ENCODE measurements at places on chromosomes 7 and 10.

GRCh38 chr7:18780266-18780665 lies 284.7 kb downstream of the HDAC9 start:
- DNase-seq: no peak

DNA sequence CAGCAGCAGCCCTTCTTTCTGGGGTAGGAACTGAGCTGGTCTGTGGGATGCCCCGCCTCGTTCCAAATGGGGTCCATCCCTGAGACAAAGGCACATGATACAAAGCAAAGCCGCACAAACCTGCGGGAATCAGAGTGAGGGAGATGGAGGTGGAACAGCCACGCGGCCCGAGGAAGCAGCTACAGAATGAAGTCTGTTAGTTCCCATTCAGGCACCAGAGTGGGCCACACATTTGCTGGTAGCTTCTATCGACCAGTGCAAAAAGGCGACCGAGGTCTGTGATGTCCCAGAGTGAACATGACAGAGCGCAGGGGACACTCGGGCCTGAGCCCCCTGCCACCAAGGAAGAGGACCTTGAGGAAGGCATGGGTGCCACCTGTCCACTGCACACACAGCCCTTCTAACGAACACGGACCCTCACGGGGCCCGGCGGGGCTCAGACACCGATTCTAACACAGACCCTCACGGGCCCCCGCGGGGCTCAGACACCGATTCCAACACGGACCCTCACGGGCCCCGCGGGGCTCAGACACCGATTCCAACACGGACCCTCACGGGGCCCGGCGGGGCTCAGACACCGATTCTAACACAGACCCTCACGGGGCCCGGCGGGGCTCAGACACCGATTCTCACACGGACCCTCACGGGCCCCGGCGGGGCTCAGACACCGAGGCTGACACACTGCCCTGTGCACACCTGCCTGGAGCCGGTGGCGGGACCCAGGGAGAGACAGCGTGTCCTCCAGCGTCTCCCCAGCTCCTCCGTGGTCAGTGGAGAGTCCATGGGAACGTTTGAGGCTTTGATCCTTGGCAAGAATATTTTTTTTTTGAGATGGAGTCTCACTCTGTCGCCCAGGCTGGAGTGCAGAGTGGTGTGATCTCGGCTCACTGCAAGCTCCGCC lies 32.8 kb upstream of the FAM20C start:
- no peak for DNase-seq

DNA sequence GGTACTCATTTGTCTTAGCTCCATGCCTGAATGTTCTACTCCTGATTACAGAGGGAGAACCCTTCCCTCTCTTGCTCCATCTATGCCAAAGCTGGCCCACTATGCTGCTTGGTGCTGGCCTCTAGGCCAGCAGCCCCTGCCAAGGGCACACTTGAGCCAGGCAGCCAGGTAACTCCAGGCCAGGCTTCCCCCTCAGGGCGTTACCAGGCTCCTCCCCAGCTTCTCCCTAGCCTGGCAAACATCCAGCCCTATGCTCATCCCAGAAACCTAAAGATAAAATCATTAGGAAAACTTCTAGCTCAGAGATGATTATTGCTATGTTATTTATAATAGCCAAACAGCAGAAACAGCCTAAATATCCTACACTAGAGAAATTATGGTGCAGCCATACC lies 103.7 kb downstream of the KCNMA1 start:
- no peak for DNase-seq

GRCh38 chr7:133773601-133774000 lies 353.5 kb upstream of the LRGUK start:
- no peak for DNase-seq

DNA sequence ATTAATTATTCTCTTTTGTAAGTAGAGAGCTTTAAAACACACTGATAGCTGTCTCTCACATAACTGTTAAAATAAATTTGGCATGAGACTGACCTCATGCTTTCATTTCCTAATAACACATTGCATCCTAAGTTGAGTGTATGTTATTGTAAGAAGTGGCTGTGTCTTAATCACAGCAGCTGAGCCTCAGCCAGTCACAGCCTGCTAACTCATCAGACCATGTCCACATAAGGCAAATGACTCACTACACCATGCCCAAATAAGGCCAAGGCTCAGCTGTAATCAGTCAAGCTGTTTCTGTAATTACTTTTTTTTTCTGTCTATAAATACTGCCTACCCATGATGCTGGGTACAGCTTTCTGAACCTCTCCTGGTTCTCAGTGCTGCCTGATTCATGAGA lies 860.9 kb downstream of the XPNPEP1 start:
- peak; percentile 74 for DNase-seq

- DNase-seq: no peak
These were observed 17.9 kb downstream of the TES start for GRCh38 chr7:116228241-116228640.

GRCh38 chr10:100631192-100631591 lies 95.4 kb downstream of the HIF1AN start:
- DNase-seq: no peak

DNA sequence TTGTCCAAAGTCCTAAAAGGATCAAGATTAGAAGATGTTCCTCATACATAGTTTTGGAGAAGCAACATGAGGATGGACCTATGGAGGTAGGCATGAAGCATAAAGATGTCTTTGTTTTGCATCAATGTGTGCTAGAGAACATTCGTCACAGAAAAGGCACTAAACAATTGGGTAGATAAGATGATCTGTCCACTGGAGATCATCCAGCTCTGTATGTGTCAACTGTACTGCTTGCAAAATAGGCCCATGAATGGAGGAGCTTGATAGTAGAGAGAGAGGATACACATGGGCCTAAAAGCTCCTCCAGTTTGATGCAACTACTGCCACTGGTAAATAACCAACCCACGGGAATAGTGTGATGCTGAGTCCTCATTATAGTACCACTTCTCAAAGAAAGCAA lies 286.4 kb upstream of the HGF start:
- DNase-seq: no peak

GRCh38 chr7:15618275-15618674 lies 56.5 kb upstream of the AGMO start:
- no peak for DNase-seq

DNA sequence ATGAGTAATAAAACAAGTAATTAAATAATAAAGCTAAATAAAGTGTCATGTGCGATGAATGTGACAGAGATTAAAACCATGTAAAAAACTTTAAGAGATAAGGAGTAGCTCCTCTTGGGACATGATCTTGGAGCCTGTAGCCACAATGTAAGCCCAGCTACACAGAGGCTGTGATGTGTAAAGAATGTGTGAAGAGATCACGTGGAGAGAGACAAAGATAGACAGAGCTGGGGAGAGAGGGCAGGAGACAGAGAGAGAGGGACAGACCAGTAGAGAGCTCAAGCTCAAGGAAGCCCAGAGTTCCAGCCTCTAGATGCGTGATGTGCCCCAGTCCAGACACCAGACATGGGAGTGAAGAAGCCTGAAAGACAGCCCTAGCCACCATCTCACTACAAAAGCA lies 644.1 kb downstream of the TNS3 start:
- no peak for DNase-seq

DNA sequence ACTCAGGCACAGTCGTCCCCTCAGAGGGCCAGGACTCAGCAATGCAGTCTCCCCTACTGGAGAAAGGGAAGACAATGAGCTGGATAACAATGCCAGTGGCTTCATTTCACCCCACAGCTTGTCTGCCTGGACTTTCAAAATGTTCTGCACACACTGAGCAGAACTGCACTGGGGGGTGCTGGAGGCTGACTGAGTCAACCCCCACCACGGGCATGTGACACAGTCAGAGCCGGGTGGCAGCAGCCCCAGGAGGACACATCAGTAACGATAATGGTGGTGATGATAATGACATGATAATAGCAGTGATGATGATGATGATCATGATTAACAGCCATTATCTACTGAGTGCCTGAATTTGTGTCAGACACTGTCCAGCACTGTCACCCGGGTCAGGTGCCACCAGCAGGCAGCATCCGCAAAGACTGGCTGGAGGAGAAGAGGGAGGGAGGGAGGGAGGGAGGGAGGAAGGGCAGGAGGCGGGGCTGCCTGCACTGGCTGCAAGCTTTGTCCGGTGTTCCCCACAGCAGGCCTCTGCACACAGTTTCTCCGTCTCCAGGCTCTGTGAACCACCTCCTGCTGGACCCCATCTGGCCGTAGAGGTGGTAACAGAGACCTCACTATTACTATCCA lies 67.4 kb downstream of the PLXNA4 start:
- no peak for DNase-seq

GRCh38 chr7:107224374-107225223 lies 55.8 kb downstream of the HBP1 start:
- DNase-seq: no peak

GRCh38 chr7:2046581-2047565 lies 185.9 kb downstream of the MAD1L1 start:
- DNase-seq: no peak

GRCh38 chr10:111113238-111113960 lies 36.6 kb downstream of the ADRA2A start:
- no peak for DNase-seq

GRCh38 chr7:55538538-55538937 lies 33.8 kb downstream of the VOPP1 start:
- peak; percentile 91 for DNase-seq

GRCh38 chr7:117259615-117260014 lies 63.2 kb downstream of the WNT2 start:
- DNase-seq: no peak

DNA sequence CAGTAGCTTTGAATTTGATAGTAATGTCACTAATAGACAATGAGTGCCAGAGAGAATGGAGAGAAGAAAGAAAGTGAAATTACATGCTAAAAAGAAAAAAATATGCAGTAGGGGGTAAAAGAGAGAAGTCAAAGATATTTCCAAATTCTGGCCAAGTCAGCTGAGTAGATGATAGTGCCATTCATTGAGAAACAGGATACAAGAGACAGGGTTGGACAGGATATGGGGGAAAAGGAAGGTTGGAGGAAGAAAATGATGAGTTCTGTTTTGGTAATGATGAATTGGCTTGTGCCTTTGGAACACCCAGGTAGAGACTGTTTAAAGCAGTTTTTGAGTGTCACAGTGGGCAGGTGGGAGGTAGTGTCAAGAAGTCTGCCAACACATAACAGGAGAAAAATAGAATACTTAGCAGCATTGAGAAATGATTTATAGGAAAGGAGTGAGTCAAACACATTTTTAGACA lies 78.3 kb downstream of the LRRC17 start:
- no peak for DNase-seq

DNA sequence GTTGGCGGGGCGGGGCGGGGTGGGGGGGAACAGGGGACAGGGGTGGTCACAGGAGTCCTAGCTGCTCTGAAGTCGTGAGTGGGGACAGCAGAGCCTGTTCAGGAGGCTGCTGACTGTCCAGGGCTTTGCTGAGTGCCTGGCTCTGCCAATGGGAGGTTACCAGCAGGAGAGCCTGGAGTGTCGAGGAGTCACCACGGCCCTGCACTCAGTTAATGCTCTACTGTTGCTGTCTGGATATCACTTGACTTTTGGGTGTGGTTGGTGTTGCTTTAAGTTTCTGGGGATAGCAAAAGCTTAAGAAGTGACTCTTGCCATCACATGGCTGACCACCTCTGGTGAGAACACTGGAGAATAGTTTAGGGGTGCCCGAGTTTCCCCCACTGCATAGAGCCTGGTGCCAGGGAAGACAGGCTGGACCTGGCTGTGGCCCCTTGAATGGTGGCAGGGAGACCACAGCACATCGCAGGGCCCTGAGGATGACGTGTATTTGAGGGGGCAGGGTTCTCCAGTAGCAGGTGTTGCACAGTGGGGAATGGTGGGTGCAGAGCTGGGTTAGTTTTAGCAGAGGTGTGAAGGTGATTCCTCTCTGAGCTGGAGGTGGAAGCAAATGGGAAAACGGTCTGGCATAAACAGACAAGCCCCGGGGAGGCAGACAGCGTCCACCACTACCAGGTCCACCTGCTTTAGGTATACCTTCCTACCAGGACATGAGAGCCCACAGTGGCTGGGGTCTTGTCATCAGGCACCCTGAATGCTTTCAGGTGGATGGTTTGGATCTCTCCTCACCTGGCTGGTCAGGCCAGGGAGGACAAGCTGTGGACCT lies 54.2 kb upstream of the CAMK2B start:
- peak; percentile 80 for DNase-seq

DNA sequence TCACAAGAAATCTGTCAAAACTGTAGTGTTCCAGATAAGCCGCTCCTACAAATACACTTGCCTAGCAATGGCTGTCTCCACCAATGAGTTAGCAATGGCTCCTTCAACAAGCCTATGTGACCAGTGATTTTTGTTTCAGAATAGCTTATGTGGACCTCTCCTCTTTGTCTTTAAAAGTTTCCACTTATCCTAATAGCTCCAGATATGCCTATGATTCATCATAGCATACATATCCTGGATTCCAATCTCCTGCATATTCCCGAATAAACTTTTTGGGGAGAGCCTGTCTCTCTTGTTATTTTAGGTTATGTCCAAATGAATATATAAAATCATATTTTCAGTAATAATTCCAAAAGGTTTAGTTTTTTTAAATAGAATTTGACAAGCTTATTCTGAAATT lies 510.6 kb downstream of the ARL4A start:
- DNase-seq: no peak

GRCh38 chr7:8536431-8536830 lies 103.0 kb downstream of the NXPH1 start:
- peak; percentile 11 for DNase-seq

- no peak for DNase-seq
These were observed 101.2 kb upstream of the WDR11 start for GRCh38 chr10:120749856-120750566.

GRCh38 chr7:73726083-73726466 lies 6.6 kb upstream of the STX1A start:
- no peak for DNase-seq

DNA sequence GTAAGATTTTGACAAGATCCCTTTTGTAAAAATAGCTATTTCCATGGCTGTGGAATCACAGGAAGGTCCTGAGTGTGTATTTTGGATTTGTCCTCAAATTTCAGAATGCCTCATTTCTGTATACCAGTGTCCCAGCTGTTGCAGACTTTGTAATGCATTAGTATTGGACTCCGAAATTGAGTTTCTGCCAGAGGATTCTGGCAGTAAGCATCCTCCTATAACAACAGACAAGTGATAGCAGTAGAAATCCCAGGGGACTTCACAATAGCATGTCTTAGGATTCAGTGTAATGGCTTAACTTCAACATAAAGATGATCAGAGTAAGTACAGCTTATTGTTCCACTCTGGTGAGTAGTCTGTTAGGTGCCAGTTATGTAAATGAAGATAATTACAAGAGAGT lies 104.6 kb downstream of the FOXP2 start:
- DNase-seq: no peak

DNA sequence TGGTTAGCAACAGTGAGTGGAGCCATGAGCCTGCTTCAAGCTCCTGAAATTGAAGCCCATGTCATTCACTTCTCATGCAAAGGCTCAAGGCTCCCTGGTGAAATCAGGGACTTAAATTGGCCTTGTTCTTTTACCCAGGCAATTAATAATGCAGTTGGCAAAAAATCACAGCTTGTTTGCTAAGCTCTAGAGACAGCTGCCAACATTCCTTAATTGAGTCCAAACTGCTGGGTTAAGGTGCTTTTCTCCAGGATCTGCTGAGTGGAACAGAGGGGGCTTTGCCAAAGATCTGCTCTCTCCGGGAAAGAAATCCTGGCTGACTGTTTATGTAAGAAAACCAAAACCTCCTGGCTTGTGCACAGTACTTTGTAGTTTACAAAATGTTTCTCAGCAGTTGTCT lies 257.6 kb upstream of the GHITM start:
- DNase-seq: no peak

GRCh38 chr10:43955978-43956377 lies 307.3 kb upstream of the ZNF32 start:
- no peak for DNase-seq

GRCh38 chr10:46026106-46026505 lies 4.3 kb downstream of the NCOA4 start:
- no peak for DNase-seq

All from A172 (cell line).